ENCODE measurements at places on chromosomes 4 and X.

DNA sequence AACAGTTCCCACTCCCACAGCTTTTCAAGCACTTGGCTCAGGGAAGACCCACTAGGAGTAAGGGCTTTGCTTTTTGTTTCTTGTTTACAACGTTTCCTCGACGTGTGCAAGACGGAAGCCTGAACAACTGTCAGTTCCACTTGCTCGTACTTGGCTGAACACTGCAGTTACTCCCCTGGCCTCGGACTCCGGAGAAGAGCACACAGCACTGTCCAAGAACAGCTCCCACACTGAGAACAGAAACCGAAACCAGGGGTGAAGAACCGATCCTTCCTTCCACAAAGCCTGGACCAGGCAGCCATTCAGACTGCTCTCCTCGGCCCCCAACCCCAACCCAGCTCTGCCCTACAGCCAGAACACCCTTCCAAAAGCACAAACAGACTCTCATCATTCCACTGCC, 25.5 kb downstream of the IRF2 start:
- DNase-seq, result no peak

- no peak for DNase-seq
Observed at GRCh38 chrX:149131774-149132173, 373.3 kb downstream of the IDS start.

DNA sequence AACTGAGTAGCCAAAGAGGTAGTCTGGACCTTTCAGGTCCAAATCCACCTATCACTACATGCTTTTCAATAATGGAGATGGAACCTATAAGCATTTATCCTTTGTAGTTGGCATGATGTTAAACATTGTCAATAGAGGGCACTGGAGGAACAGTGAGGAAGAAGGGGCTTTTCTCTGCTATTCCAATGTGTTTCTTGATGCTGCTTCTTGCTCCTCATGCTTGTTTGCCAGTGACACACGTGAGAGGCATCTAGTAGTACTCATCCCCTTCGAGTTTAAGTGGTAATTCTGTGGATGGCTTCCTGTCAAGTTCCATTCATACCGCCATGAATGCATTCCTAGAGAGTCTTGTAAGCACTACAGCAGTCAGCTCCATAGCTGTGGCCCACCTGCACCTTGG, 84.0 kb downstream of the NAA11 start:
- DNase-seq, result no peak

DNA sequence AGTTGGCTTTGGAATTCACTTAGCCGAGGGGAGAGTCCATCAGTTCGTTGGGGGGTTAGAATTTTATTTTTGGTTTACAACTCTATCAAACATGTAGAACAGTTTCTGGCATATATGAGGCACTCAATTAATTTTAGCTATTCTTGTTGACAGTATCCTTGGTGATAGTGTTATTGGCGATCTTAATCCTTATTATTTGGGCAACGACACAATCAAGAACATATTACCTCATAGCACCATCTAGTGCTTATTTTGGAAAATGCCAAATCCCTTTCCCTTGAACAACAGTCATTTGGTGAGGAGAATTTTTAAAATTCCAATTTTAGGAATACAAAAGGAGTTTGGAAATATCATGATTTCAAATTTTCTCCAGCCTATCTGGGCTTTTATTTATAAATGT, 17.9 kb upstream of the PGRMC1 start:
- no peak for DNase-seq

GRCh38 chr4:79652232-79652631, 244.2 kb upstream of the GK2 start:
- DNase-seq, result no peak

DNA sequence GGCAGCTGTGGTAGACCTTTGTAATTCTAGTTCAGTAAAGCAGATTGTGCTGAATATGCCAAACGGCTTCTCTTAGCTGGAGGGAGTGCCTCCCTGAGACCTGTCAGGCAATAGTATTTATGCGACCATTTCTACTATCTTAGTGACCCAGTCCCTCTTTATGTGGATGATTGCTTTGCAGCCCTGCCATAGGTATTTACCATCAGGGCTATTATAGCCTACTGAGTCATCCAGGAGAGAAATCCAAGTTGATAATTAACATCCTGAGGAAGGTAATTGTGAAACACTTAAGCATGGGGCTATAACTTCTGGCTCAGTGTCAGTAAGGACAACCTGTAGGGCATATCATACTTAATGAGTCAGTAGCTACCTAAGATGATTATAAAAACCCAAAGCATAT, 103.9 kb upstream of the MAOA start:
- no peak for DNase-seq

- DNase-seq, result no peak
Observed at GRCh38 chr4:156186111-156186510, 232.4 kb upstream of the CTSO start.

GRCh38 chr4:164748375-164748774, 5.6 kb upstream of the SMIM31 start:
- DNase-seq, result no peak

- no peak for DNase-seq
Observed at GRCh38 chr4:36316607-36317006, 35.2 kb downstream of the DTHD1 start.

GRCh38 chr4:98997166-98997565, 1.6 kb downstream of the METAP1 start:
- DNase-seq, result no peak

DNA sequence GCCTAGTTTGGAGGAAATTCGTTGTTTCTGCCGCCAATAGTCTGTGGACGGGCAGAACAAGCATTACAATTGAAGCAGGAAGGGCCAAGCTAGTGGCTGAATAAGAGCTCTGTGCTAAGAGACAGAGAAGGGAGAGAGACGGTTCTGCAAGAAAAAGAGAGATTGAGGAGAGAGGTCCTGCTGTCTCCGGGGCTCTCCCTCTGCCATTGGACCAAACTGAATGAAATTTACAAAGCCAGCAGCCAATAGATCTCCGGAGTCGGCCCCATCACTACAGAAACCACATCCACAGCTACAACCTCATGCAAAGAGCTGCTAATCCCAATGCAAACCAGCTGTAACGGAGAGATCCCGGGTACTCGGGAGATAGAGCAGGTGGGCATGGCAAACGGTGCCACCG, at the start of gene NLGN4X:
Gene NLGN4X (minus strand): TSS at position 148 of the 400 bp plus-strand sequence. CDS start 77,401 bp downstream, outside the sequence.
- DNase-seq, result no peak

DNA sequence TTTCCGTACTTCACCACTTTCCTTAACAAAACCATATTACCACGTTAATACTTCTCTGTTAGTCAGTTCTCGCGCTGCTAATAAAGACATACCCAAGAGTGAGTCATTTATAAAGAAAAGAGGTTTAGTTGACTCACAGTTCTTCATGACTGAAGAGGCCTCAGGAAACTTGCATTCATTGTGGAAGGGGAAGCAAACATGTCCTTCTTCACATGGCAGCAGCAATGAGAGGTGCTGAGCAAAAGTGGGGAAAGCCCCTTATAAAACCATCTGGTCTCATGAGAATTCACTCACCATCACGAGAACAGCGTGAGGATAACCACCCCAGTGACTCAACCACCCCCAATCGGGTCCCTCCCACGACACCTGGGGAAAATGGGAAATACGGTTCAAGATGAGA, 289.8 kb upstream of the CLNK start:
- no peak for DNase-seq

- no peak for DNase-seq
Observed at GRCh38 chr4:168825975-168826374, 184.1 kb downstream of the CBR4 start.

DNA sequence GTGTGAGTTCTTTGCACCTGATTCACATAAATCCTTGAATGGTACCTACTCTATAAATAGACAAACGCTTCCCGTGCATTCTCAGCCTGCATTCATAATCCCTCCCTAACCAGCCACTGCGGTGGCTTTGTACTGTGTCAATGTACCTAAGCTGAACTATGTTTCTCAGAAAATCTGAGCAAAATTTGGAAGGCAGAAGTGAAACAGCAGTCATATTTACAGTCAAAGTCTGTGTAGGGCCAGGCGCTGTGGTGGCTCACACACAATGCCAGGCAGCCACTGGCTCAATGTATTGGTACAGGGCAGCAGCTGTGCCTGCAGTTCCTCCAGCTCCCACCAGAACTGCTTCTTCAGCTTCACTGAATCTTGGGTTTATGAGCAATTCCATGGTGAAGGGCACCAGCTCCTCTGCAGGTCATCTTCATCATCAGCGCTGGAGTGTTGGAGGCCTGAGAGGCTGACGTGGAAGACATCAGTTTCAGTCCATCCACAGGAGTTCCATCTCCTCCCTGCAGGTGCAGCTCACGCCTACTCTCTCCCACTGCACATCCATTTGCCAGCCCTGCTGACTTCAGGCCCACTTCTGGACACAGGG, 32.3 kb upstream of the IRF2 start:
- no peak for DNase-seq

DNA sequence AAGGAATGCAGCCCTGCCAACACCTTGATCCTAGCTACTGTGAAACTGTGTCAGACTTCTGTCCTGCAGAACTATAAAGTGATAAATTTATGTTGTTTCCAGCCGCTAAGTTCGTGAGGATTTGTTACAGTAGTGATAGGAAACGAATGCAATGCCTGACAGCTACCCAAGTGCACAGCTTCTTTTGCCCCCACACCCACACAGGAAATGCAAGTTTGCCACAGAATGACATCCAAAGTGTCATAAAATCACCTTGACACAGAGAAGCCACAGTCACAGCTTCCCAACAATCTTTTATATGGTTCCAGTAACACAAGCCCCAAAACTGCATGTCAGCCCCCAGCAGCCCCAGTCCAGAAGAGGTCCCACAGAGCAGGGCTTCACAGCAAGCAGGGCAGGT, 216.9 kb upstream of the S100G start:
- DNase-seq, result no peak

DNA sequence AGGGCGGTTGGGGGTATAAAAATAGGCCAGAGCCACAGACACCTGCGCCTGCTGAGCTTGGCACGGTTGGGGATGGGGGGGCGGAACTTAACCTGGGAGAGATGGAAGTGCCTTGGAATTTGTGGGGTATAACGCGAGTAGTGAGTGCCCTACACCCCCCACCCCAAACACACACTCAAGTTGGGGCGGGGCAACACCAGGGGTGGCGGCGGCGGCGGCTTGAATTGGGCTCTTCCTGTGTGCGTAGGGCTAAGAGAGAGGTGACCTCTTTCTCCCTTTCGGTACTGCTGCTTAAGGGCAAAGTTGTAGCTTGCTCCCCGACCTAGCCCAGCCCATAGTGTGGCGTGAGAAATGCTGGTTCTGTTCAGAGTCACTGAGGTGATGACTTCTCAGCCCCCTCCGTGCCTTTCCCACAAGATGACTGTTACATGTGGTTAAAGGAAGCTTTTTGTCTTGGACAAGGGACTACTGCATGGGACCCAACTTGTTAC, 839 bp downstream of the STK26 start:
- no peak for DNase-seq

DNA sequence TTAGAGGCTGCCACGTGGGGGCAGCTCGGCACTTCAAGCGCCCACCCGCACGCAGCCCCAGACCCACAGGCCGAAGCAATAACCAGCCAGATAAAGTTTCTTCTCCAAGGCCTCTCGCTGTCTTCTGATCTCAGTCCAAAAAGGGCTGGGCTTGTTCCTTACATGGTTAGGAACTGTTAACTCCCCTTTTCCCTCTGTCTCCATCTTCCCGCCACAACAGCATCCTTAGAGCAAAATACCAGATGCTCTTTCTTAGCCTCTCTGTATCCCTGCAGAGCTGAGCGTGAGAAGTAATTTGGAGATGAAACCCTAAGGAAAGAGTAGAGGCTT, 23.4 kb upstream of the KIAA1210 start:
- no peak for DNase-seq

- no peak for DNase-seq
Observed at GRCh38 chr4:135197641-135198040, 996.1 kb upstream of the PABPC4L start.

DNA sequence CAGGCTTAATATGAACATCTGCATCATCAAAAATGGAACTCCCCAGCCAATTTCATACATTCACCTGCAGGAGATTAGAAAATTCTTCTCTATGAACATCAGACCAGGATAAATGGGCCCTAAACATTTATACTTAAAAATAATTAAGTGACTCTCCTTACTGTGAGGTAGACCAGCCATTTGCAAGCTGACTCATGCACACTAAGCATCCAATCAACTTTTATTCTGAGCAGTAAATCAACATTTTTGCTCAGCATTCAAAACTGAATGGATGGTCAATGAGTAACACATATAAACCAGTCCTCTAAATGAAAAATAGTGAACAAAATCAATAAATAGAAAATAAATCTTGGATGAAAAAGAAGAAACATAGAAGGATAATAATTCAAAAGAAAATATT, 19.9 kb upstream of the PCDH10 start:
- no peak for DNase-seq

GRCh38 chr4:70836081-70836480, 3.6 kb downstream of the GRSF1 start:
- DNase-seq, result no peak

Data from stimulated activated CD4-positive, alpha-beta T cell treated with anti-CD3 and anti-CD28 coated beads, TNF-alpha, amount 100 ng/mL, for 1 hour (primary cell).